ENCODE measurements at places on chromosomes 12 and 14. TPM values are rescaled to one million over a fixed set of nuclear protein-coding genes. Genes with fewer than 3 reads are reported as not detected.

HOXC4 gene
- total RNA-seq = 11.1 TPM

- no peak for DNase-seq
Observed at GRCh38 chr14:74389980-74390379, 36.0 kb downstream of the SYNDIG1L start.

- no peak for DNase-seq
Observed at GRCh38 chr14:71713016-71713415, 219.2 kb upstream of the RGS6 start.

DNA sequence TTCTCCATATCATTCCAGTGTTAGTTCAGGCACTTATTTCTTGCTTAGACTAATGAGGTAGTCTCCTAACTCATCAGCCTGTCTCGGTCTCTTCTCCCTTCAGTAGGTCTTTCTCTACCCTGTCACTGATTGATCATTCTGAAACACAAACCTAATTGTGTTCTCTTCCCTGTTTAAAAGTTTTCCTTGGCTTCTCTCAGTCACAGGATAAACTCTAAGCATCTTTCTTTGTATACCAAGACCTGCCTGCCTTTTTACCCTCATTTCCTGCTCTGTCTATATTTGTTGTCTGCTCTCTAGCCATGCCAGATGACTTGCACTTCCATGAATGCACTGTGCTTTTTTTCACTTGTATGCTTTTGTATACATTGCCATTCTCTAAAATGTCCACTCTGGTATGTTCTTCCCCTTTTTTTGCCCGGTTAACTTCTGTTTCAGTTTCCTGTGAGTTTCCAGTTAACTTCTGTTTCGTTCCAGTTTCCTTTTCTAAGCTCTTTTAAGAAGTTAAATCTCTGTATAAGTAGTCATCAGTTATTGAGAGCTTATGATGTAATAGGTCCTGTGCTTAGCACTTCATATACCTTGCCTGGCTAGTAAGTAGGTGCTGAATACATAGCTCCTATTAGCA is 12.8 kb downstream of the DIP2B start:
- DNase-seq = peak; percentile 84

GRCh38 chr12:107525719-107526554 is 159.7 kb upstream of the PWP1 start:
- DNase-seq = no peak

GRCh38 chr12:93705237-93705636 is 28.1 kb downstream of the CRADD start:
- DNase-seq = no peak

- DNase-seq = no peak
Observed at GRCh38 chr14:73234586-73235394, 2.5 kb upstream of the PAPLN start.

GRCh38 chr12:121668750-121669520 is 519 bp downstream of the MORN3 start:
- no peak for DNase-seq

DNA sequence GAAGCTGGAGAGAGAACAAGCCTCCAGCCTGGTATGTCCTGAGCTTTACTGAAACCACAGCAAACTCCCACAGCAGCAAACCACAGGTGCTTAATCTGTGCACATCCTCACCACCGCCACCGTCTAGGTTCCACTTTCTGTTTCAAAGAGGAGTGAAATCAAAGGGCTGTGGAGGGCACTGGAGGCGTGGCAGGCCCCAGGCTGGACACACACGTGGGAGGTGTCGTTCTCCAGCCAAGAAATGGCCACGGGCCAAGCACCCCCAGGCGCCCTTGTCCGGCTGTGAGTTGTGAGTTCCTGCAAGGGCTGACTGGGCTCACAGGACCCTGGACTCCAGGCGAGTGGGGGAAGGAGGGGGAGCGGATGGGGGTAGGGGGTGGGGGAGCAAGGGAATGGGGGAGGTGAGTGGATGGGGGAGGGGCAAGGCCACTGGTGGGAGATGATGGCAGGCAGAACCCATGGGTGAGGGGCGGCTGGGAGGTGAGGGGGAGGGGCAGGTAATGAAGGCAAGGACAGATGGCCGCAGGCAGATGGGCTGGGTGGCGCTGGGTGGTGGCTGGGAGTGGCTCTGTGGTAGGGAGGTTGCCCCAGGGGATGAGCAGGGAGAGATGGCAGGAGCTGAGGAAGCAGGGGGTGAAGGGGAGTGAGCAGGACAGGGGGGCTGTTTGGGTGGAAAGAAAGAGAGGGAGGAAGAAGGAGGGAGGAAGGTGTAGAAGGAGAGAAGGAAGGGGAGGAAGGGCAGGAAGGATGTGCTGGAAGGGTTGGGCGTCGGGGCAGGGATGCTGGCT is 86.7 kb downstream of the NCOR2 start:
- DNase-seq = peak; percentile 84
